ENCODE measurements at places on chromosomes 2 and 18. TPM values are rescaled to one million over a fixed set of nuclear protein-coding genes. Genes with fewer than 3 reads are reported as not detected.

The FHOD3 gene
- not detected for total RNA-seq

DNA sequence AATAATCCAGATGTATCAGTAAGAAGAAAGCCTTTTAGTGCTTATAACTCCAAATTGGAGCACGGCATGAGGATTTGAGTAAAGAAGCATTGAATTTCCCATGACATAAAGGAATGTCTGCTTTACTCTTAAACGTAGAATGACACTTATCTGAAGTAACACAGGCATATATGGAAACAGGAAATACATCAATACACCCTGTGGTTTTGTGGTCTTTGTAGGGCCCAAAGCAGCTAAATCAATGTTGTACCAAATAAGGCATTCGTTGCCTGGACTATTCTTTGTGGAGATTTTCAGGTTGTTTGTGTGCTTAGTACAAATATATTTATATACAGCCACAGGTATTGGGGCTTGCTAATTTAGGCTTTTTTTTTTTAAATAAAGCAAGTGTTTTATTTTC is 660.5 kb downstream of the LRRTM4 start:
- DNase-seq: no peak

- peak; percentile 69 for DNase-seq
Observed at GRCh38 chr2:28393114-28393836, 617 bp downstream of the FOSL2 start.

DNA sequence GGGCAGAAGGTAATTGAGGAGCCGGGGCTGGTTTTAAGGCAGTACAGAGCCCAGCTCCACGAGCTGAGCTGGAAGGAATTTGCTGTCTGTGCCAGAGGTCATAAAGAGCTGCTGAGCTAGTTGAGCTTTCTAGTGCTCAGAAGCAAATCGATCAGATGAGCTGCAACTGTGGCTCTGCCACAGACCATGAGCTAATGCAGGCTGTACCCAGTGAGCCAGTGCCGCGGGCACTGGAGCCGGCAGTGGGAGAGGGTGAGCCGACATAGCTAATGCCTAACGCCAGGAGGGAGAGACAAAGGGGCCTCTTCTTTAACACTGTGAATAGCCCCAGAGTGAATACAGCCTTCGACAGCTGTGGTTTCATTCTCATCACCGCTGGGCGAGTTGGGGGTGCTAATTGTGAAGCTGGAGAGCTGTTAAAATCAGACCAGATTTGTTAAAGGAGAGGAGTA is 410.1 kb upstream of the TCF4 start:
- no peak for DNase-seq

- no peak for DNase-seq
Observed at GRCh38 chr2:101900375-101900774, 91.4 kb upstream of the IL1R2 start.

Measured in CD8-positive, alpha-beta T cell (primary cell).